Renal cortex interstitium (tissue), 15 donors: ENCODE measurements at places on chromosomes 12 and 14.

DNA sequence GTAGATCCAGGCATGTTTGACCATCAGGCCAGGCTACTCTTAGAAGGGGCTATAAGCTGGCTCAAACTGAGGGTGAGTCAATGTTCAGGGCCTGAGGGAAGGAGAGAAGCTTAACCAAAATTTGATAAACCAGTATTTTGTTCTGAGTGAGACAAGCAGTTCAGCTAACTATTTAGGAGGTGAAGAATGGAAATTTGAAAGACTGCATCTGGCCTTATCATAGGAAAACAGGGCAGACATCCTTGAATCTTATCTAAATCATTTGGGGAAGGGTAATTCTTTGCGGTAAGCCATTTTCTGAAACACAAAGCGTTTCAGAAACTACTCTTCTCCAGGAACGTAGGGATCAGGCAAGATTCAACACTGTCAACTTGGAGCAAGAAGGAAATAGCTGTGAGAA is 447.2 kb downstream of the SOX5 start:
- DNase-seq = no peak

- DNase-seq = no peak
Observed at GRCh38 chr12:132765361-132765760, 3.7 kb upstream of the ANKLE2 start.

- no peak for DNase-seq
Observed at GRCh38 chr14:101235335-101236103, 325.8 kb upstream of the DIO3 start.

- no peak for DNase-seq
Observed at GRCh38 chr12:94712815-94713515, 62.6 kb upstream of the TMCC3 start.
